Dermis blood vessel endothelial cell (primary cell): ENCODE measurements at places on chromosomes 2 and 18. TPM values are rescaled to one million over a fixed set of nuclear protein-coding genes. Genes with fewer than 3 reads are reported as not detected.

TEKT4 gene
- not detected in 2 replicates for total RNA-seq

SERPINB13 gene
- total RNA-seq, result not detected in 2 replicates

SH2D6 gene
- total RNA-seq, result not detected in 2 replicates

SANBR gene
- total RNA-seq, result 18.6 and 27.4 TPM in 2 replicates

SLC19A3 gene
- total RNA-seq, result 0.14 TPM in 1 of 2 replicates, not detected in the other

TPO gene
- not detected in 2 replicates for total RNA-seq

IL36G gene
- not detected in 2 replicates for total RNA-seq

CFAP65 gene
- total RNA-seq, result not detected in 2 replicates

GMPPA gene
- 33.4 and 34.5 TPM in 2 replicates for total RNA-seq

FAM237A gene
- total RNA-seq, result not detected in 2 replicates

LRRC30 gene
- total RNA-seq, result not detected in 2 replicates

CNRIP1 gene
- total RNA-seq, result 45.3 and 52.3 TPM in 2 replicates

NCKAP5 gene
- under 0.01 and 0.05 TPM in 2 replicates for total RNA-seq

SLC14A1 gene
- not detected in 2 replicates for total RNA-seq

RAPGEF4 gene
- 30.5 TPM in 2 replicates for total RNA-seq

GKN1 gene
- not detected in 2 replicates for total RNA-seq

CHMP1B gene
- 71.8 and 89.3 TPM in 2 replicates for total RNA-seq

CENPA gene
- total RNA-seq, result 5.1 and 14.3 TPM in 2 replicates

DTNA gene
- total RNA-seq, result 2.6 and 2.9 TPM in 2 replicates

SERPINB11 gene
- not detected in 2 replicates for total RNA-seq

AFF3 gene
- total RNA-seq, result 0.05 TPM in 1 of 2 replicates, not detected in the other

KCNJ3 gene
- total RNA-seq, result not detected in 2 replicates

BZW1 gene
- total RNA-seq, result 510 and 784 TPM in 2 replicates

CNGA3 gene
- total RNA-seq, result under 0.01 TPM in 1 of 2 replicates, not detected in the other

TACR1 gene
- total RNA-seq, result not detected in 2 replicates

TSGA10 gene
- total RNA-seq, result 1.7 and 2.9 TPM in 2 replicates

WNT10A gene
- total RNA-seq, result under 0.01 and 0.05 TPM in 2 replicates

POMC gene
- total RNA-seq, result 2.8 and 3.2 TPM in 2 replicates

PKDCC gene
- total RNA-seq, result 2.0 and 2.6 TPM in 2 replicates

ANKRD30BL gene
- total RNA-seq, result not detected in 2 replicates

SPC25 gene
- total RNA-seq, result 2.6 and 6.4 TPM in 2 replicates

NAT8 gene
- not detected in 2 replicates for total RNA-seq

SCYGR4 gene
- not detected in 2 replicates for total RNA-seq

RFTN2 gene
- 14.4 and 22.0 TPM in 2 replicates for total RNA-seq
